ENCODE measurements at places on chromosomes 3 and 15. TPM values are rescaled to one million over a fixed set of nuclear protein-coding genes. Genes with fewer than 3 reads are reported as not detected.

DNA sequence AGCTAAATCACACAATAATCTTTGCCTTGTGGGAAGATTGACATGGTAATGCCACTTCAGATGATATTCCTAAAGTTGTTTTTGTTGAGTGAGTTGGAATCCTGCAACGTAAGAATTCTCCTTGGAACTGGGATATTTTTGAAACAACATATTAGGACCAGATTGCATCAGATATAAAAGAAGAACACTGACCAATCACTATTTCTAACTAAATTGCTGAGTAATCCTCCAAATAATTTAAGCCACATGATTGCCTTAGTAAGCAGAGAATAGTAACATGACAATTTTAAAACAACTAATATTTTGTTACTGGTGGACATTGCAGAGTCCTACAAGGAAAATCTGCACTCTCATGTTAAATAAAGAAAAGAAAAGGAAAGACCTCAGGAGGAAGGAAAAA is 353.9 kb upstream of the LMCD1 start:
- DNase-seq = no peak

DNA sequence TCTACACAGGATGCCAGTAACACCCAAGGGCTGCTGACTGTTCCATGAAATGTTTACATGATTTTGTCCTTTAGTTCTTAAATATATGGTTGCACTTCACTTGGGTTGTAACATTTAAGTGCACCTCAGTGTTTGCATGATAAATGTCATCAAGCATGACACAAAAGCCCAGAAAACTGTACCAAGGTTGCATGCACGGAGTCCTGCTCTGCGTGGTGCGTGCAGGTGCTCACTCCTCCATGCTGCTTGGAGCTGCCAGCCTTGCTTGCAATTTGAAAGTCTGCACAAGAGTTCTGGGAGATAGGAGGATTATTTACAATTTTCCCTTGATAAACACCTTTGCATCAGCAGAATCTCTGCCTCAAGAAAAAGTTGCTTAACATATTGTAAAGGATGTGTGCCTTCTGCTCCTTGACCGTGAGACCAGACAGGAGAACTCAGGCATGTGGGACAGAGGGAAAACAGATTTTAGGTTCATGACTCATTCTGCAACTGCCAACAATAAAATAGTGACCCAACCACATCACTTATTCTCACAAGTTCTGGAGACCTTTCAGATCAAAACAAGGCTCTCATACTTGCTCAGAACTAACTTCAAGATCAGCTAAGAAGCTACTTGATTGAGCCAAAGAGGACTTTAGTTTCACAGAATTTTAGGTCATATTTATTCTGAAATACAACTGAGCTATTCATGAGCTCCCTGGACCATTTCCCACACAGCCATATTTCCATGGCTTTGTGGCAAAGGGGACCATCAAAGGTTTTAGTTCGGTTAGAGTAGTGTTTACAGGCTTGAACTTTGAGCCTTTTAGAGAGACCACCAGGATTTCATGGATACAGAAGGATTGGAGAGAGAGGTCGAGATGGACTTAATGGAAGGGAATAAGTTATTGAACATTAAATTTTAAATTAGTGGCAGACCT is 128.4 kb upstream of the ZBED2 start:
- DNase-seq = peak; percentile 90

DNA sequence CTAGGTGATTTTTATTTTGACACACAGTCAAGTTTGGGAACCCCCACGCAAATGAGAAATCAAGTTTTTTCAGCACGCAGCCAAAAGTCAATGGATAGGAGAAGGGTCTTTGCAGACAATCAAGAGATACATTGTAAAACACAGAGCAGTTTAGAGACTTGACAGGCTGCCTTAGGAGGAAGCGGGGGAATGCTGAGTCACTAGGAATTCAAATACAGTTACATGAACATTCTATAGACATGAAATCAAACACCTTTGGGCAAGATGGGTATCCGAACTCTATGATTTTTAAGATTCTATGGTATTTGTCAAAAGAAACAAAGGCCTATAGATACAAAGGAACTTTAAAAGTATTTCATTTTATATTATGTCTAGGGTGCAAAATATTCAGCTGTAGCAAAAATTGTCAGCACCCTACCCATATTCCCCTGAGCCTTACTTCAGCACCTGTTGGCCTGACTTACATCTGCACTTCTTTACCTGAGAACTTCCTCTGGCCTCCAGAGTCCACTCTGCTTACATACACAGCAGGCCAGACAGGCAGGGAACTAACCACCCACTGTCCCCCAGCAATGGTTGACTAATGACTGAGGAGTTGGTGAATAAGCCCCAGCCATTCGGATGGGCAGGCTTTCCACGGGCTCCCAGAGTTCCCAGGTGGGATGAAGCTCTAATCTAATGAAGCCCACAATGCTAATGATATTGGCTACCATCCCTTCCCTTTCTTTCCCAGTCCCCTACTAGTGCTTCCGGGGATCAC is 289.3 kb upstream of the RORA start:
- peak; percentile 27 for DNase-seq

DNA sequence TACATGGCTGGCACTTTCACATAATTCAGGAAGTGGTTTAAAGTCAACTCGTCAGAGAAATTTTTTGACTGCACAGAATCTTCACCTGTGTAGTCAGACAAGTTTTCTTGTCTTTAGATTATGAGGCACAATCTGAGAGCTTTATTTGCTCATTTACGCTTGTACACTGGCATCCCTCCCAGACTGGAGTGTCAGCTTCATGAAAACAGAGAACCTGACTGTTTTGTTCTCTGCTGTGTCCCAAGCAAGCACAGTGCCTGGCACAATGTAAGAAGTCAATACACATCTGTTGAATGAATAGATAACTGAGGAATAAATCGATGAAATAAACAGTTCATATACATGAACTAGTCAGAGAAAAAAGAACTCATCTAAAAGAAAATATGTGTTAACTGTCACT is 846.1 kb upstream of the CFAP20DC start:
- DNase-seq = no peak

- no peak for DNase-seq
Observed at GRCh38 chr3:181311186-181311585, 321.6 kb upstream of the DNAJC19 start.

DNA sequence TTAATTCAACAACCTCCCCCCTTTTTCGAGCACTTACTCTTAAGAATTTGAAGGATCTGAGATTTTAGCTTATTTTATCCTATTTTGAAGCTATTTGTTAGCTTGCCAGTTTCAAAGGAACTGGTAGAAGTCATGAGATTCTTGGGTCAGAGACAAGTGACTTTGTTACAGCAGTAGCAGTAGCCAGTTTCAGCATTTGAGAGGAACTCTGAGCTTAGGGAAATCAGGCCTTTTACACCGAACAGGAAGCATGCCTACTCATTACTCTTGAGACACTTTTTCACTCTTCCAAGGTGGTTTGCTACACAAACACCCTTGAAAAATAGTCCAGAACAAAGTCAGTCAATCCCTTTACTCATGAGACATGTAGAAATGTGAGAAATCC is 24.5 kb upstream of the TM4SF1 start:
- no peak for DNase-seq

DNA sequence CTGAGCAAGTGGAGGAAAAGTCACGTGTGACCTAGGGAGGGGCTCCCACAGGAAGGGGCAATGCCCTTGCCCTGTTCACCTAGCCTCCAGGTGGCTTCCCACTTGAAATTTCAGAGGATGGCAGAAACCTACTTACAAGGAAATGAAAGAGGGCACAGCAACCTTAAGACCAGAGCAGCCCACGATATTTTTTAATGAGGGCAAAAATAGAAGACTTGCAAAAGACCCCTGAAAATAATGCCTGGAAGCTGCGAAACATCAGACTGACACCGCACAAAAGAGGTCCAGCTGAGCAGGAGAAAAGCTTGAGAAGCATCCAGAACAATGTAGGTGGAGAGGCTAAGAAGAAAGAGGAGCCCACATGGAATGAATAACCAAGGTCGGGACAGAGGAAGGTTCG is 66.1 kb downstream of the KLF15 start:
- DNase-seq = no peak

- DNase-seq = peak; percentile 69
Observed at GRCh38 chr15:39874890-39875549, 45.0 kb downstream of the GPR176 start.

DNA sequence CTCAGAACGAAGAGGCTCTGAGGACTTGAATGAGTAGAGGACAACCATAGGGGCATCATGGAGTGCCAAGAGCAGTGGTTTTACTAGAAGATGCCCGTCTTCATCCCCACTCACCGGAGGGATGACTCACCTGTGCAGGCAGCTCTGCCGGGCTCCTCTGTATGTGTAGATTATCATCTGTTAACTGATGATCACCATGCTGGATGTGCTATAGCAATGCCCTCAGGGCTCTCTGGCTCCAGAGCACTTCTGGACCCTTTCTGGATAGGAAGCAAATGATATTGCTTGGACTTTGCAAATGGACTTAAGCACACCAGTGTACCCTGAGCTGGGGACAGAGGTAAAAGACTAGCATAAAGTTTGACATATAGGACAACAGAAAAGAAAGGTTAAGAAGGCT is 10.2 kb upstream of the TGFBR2 start:
- DNase-seq = peak; percentile 82

DNA sequence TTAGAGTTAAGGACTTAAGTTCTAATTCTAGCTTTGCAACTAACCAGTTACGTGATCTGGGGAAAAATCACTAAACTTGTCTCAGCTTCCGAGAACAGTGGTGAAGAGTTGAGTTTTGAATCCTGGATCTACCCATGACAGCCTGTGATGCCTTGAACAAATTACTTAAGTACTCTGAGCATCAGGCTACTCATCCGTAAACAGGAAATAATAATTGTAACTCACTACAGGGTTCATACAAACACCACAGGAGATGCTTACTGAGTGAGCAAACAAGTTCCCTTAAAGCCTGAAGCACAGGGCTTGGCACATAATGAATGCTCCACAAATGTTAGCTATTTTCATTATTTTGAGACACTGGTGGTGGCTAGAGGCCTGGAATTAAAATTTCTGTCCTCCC is 158.8 kb downstream of the ERC2 start:
- no peak for DNase-seq

DNA sequence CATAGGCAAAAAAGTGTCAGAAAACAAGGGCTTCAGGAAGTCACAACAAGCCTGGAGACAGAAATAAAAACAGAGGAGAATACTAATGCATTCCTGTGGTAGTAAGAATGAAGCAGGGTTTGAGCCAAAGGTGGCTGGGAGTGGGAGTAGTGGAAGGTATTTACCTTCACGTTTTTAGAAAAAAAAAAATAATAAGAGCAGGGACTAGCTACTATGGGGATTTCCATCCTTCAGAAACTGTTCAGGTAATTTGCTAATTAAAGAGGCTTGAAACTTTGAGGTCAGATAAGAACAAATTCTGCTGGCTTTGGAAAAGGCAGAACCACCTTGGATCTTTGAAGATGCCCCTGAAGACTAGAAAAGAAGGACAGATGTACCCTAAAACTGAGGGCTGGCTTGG is 18.4 kb downstream of the ILDR1 start:
- no peak for DNase-seq

DNA sequence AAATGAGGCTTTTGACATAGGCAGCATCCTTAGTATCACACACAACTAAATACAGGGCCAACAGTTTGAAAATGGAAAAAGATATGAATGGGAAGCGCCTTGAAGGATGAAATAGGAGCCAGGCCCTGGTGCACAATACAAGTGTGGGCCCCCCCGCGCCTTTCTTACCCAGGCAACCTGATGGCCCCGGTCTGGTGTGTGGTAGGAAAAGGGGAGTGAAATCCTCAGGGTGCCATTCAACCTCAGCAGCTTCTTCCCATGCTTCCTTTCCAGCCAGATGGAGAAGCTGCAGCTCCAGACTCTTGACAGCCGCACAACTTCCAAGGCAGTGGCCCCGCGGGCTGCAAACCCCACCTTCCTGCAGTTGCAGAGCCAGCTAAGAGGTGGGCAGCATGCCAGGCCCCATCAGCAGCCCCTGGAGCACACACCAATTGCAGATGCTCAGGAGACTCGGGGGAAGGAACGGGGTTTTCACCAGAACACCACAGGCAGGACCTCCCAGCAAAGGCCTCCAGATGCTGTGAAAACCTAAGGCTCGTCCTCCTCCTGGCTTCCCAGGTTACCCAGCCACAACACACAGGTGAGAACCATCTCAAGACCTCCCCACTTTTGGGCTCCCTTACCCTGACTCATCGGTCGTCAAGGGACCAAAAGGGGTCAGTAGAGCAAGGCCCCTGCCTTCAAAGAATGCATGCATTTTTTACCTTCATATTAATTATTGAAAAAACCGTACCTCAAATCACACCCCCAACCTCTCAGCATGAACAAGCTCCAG is 101.6 kb downstream of the CPN2 start:
- no peak for DNase-seq

GRCh38 chr15:29774900-29775299 is 47.4 kb downstream of the TJP1 start:
- peak; percentile 54 for DNase-seq

GRCh38 chr15:76999996-77000395 is 5.1 kb downstream of the PSTPIP1 start:
- DNase-seq = no peak

- peak; percentile 97 for DNase-seq
Observed at GRCh38 chr3:124119056-124119716, 127.3 kb upstream of the ROPN1 start.

Gene NR2F2
- total RNA-seq = 19.6 TPM

Gene FGF12
- not detected for total RNA-seq

Gene C3orf85
- total RNA-seq = not detected

Gene SEMA5B
- total RNA-seq = not detected

Gene CLSTN2
- total RNA-seq = not detected

All from PC-3 (cell line).